Effector memory CD8-positive, alpha-beta T cell (primary cell): ENCODE measurements at places on chromosomes 12 and 14.

- H3K27me3 ChIP-seq = no peaks in the 10 kb centered on the region
- H3K27ac ChIP-seq = no peak overlapping the region
- H3K36me3 ChIP-seq = peaks cover 3% of the 10 kb centered on the region
- no peak overlapping the region for H3K4me3 ChIP-seq
- peak; percentile 16 for DNase-seq
- H3K4me1 ChIP-seq = no peaks in the 10 kb centered on the region
These were observed 79.3 kb upstream of the TSPAN11 start for GRCh38 chr12:30847259-30847658.

DNA sequence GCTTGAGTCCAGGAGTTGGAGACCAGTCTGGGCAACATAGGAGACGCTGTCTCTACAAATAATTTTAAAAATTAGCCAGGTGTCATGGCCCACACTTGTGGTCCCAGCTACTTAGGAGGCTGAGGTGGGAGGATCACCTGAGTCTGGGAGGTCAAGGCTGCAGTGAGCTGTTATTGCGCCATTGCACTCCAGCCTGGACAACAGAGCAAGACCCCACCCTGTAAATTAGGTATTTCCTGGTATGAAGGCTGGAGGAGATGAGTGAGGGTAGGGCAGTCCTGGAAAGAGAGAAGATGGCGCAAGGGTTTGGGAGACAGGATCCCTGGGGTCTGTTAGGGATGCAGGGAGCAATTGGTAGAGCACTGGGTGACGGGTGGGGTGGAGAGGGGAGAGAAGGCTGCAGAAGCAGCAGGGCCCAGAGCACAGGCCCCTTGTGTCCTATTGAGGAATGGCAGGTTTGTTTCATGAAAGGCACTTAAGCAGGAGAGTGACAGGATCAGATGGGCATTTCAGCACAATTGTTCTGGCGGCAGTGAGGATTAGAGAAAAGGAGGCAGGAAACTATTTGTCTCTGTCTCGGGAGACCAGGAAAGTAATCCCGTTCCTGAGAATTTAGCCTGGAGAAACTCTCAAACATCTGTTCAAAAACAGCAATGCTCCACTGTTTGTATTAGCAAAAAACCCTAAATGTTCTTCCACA, 47.2 kb upstream of the KTN1 start:
- no peak overlapping the region for H3K27ac ChIP-seq
- H3K36me3 ChIP-seq = no peaks in the 10 kb centered on the region
- no peak overlapping the region for H3K4me3 ChIP-seq

- H3K27me3 ChIP-seq = peaks cover 46% of the 10 kb centered on the region
- no peak overlapping the region for H3K27ac ChIP-seq
- no peak for DNase-seq
- H3K4me1 ChIP-seq = peaks cover 7% of the 10 kb centered on the region
- H3K4me3 ChIP-seq = peak overlapping the region; percentile 86
These were observed 881 bp downstream of the PYGL start for GRCh38 chr14:50943261-50943942.

- H3K4me1 ChIP-seq = no peaks in the 10 kb centered on the region
- peaks cover 4% of the 10 kb centered on the region for H3K36me3 ChIP-seq
- H3K27me3 ChIP-seq = peaks cover 69% of the 10 kb centered on the region
- DNase-seq = no peak
- H3K27ac ChIP-seq = no peak overlapping the region
- H3K4me3 ChIP-seq = no peak overlapping the region
These were observed 303.8 kb downstream of the TMEM121 start for GRCh38 chr14:105830171-105830570.

GRCh38 chr14:39875028-39875427, 442.8 kb upstream of the FBXO33 start:
- H3K27ac ChIP-seq = no peak overlapping the region
- no peaks in the 10 kb centered on the region for H3K4me1 ChIP-seq
- DNase-seq = no peak
- no peaks in the 10 kb centered on the region for H3K36me3 ChIP-seq

GRCh38 chr12:27142101-27142721, 59.8 kb upstream of the C12orf71 start:
- H3K4me3 ChIP-seq = peak overlapping the region; percentile 23
- no peaks in the 10 kb centered on the region for H3K36me3 ChIP-seq
- peak; percentile 27 for DNase-seq
- no peak overlapping the region for H3K27ac ChIP-seq
- no peaks in the 10 kb centered on the region for H3K27me3 ChIP-seq

DNA sequence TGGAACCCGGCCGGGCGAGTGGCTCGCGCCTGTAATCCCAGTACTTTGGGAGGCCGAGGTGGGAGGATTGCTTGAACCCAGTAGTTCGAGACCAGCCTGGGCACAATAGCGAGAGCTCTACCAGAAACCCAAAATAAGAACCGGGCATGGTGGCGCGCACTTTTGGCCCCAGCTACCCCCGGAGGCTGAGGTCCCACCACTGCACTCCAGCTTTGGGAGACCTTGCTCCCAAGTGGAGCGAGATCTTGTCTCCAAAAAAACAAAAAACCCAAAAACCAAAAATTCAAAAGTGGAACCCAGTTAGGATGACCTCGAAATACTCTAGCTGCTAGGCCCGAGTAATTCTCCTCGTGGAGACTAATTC, 769 bp upstream of the VTI1B start:
- H3K4me3 ChIP-seq = peak overlapping the region; percentile 90
- H3K36me3 ChIP-seq = peaks cover 11% of the 10 kb centered on the region
- DNase-seq = no peak
- no peaks in the 10 kb centered on the region for H3K27me3 ChIP-seq
- peak overlapping the region; percentile 92 for H3K27ac ChIP-seq

- no peak for DNase-seq
- H3K36me3 ChIP-seq = peaks cover 30% of the 10 kb centered on the region
- peak overlapping the region; percentile 47 for H3K27ac ChIP-seq
- H3K4me1 ChIP-seq = peaks cover 31% of the 10 kb centered on the region
These were observed 1.4 kb downstream of the PPM1A start for GRCh38 chr14:60250257-60251035.

GRCh38 chr12:112551681-112552080, 132.9 kb downstream of the PTPN11 start:
- DNase-seq = no peak
- H3K4me3 ChIP-seq = no peak overlapping the region
- H3K36me3 ChIP-seq = no peaks in the 10 kb centered on the region
- H3K27ac ChIP-seq = no peak overlapping the region
- H3K27me3 ChIP-seq = peaks cover 37% of the 10 kb centered on the region

DNA sequence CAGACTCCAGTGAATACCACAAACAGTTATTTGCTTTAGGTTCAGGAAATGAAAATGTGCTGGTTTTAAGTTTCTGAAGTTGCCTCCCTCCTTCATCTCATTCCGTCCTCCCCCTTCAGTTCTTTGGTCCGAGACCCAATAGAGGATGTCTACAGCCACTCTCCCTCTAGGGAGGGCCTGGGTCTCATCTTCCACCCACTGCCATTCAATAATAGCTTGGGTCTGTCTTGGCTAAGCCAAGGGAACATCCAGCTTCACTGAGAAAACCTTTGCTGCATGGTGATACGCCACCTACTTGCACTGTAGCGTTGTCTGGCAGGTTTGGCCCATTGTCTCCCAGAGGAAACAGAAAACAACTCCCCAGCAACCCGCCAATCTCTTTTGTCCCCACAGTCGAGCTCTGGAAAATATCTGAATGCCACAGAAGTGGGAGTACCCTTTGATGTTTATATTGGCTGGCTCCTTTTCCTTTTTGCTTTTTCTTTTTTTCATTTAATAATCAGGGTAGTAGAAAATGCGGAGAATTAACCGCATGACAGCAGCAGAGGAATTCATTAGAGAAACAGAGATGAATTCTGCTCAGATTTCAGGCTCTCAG, 380.1 kb downstream of the RAD51B start:
- no peaks in the 10 kb centered on the region for H3K36me3 ChIP-seq
- H3K27me3 ChIP-seq = no peaks in the 10 kb centered on the region
- no peak for DNase-seq

DNA sequence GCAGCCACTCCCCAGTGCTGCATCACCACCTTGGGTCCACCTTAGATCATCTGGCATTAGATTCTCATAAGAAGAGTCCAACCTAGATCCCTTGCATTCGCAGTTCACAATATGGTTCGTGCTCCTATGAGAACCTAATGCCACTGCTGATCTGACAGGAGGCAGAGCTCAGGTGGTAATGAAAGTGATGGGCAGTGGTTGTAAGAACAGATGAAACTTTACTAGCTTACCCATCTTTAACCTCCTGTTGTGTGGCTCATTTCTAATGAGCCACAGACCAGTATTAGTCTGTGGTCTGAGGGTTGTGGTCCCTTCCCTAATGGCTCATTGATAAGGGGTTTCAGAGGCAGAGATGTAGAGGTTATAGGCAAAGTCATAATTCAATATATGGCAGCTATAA, 615.9 kb upstream of the MIS18BP1 start:
- H3K27ac ChIP-seq = no peak overlapping the region
- no peak for DNase-seq
- H3K4me3 ChIP-seq = no peak overlapping the region
- H3K27me3 ChIP-seq = no peaks in the 10 kb centered on the region
- no peaks in the 10 kb centered on the region for H3K36me3 ChIP-seq

- H3K27ac ChIP-seq = no peak overlapping the region
- H3K4me1 ChIP-seq = no peaks in the 10 kb centered on the region
- H3K4me3 ChIP-seq = no peak overlapping the region
- H3K27me3 ChIP-seq = no peaks in the 10 kb centered on the region
These were observed 18.3 kb downstream of the HAL start for GRCh38 chr12:95977764-95978305.

DNA sequence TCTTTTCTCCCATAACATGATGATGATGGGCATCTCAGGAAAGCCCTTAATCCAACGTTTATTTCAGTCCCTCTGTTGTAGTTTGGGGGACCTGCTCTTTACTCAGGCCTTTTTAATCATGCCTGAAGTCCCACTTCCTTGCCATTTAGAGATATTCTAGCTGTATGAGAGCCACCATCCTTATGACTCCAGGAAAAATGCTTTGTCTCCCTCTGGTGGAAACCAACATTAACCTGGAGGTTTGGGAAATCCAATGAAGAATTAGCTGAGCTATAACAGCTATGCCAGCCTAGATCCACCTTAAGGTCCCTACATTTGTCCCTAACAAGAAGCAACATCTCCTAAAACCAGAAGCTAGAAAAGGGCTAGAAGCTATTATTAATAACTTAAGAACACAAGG, 1399.1 kb downstream of the LRFN5 start:
- H3K4me1 ChIP-seq = no peaks in the 10 kb centered on the region
- no peak overlapping the region for H3K27ac ChIP-seq
- H3K36me3 ChIP-seq = no peaks in the 10 kb centered on the region
- H3K4me3 ChIP-seq = no peak overlapping the region
- H3K27me3 ChIP-seq = no peaks in the 10 kb centered on the region

DNA sequence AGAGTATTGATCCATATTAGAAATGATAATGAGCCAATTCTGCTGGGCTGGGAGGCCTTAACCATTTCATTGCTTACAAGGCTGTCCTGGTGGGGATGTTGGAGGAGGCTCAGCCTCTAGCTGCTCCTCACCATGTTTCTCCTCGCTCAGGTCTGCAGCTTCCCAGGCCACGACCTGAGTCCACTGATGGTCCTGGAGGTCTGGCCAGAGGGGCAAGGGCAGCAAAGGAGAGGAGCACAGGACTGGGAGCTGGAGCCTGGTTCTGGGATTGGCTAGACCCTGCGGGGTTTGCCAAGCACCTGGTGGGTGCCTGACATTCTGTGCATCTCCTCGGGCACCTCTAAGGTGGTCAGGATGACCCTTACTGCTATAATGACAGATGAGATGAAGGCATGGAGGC, 92.6 kb downstream of the KIF26A start:
- H3K27ac ChIP-seq = no peak overlapping the region
- H3K36me3 ChIP-seq = no peaks in the 10 kb centered on the region
- no peak overlapping the region for H3K4me3 ChIP-seq
- no peak for DNase-seq
- H3K27me3 ChIP-seq = no peaks in the 10 kb centered on the region

DNA sequence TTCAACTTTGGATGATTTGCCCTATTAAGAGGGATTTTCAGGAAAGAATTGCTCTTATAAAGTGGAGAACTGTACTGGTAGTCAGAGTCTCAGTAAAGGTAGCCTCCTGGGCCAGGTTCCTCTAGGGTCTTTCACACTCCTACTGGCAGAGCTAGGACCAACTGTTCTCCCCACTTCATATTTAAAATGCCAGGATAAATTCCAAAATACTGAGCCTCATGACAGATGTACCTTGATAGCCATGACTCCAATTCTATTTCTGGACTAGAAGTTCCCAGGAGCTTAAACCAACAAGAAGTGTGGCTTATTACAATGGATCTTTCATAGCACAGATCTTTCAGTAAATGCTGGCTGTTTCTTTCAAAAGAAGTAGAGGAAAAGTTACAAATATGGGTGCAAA, 126.5 kb downstream of the C12orf75 start:
- H3K27ac ChIP-seq = no peak overlapping the region
- H3K27me3 ChIP-seq = peaks cover 11% of the 10 kb centered on the region
- DNase-seq = no peak
- no peaks in the 10 kb centered on the region for H3K4me1 ChIP-seq
- H3K4me3 ChIP-seq = no peak overlapping the region

GRCh38 chr12:6927379-6928021, at the start of gene ATN1:
Gene ATN1 (plus strand): TSS chr12:6927959. CDS start chr12:6934002, 6,043 bp downstream.
- H3K4me1 ChIP-seq = peaks cover 26% of the 10 kb centered on the region
- peaks cover 23% of the 10 kb centered on the region for H3K36me3 ChIP-seq
- no peaks in the 10 kb centered on the region for H3K27me3 ChIP-seq
- no peak for DNase-seq

DNA sequence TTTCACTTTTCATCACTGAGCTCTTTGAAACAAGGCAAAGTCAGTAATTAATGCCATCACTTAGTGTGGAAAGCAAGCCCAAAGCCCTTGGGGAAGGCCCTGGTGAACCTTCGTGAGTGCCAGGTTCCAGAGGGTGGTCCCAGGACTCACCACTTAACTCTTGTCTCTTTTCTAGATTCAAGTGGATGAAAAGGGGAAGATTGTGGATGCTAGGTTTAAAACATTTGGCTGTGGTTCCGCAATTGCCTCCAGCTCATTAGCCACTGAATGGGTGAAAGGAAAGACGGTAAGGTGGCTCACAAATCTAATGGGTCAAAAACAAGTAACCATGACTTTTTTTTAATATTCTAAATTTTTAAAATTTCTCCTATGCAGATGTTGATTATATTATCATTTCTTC, 2.8 kb downstream of the ISCU start:
- no peaks in the 10 kb centered on the region for H3K27me3 ChIP-seq
- H3K4me1 ChIP-seq = peaks cover 32% of the 10 kb centered on the region
- DNase-seq = no peak
- H3K4me3 ChIP-seq = no peak overlapping the region

GRCh38 chr12:121366063-121366459, 13.8 kb upstream of the ANAPC5 start:
- H3K27me3 ChIP-seq = peaks cover 26% of the 10 kb centered on the region
- no peak for DNase-seq
- H3K4me3 ChIP-seq = no peak overlapping the region
- H3K4me1 ChIP-seq = no peaks in the 10 kb centered on the region
- no peak overlapping the region for H3K27ac ChIP-seq
- no peaks in the 10 kb centered on the region for H3K36me3 ChIP-seq

DNA sequence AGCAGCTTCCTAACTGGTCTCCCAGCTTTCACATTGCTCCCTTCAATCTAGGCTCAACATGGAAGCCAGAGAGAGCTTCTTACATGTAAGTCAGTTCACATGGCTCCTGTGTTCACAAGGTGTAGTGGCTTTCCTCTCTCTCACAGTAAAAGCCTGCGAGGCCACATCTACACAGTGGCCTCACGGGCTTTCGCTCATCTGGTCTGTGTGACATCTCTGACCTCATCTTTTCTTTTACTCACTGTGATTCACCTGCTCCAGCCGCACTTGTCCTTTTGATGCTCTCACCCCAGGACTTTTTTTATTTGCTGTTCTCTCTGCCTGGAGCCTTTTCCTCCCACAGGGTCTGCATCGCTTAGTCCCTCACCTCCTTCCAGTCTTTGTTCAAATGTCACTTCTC, 122.1 kb downstream of the SLC5A8 start:
- no peaks in the 10 kb centered on the region for H3K36me3 ChIP-seq
- no peaks in the 10 kb centered on the region for H3K27me3 ChIP-seq
- H3K27ac ChIP-seq = no peak overlapping the region
- no peak overlapping the region for H3K4me3 ChIP-seq
